ENCODE measurements at places on chromosomes 6 and 20.

GRCh38 chr20:60102665-60103210 is 144.5 kb downstream of the CDH26 start:
- DNase-seq = peak; percentile 18

DNA sequence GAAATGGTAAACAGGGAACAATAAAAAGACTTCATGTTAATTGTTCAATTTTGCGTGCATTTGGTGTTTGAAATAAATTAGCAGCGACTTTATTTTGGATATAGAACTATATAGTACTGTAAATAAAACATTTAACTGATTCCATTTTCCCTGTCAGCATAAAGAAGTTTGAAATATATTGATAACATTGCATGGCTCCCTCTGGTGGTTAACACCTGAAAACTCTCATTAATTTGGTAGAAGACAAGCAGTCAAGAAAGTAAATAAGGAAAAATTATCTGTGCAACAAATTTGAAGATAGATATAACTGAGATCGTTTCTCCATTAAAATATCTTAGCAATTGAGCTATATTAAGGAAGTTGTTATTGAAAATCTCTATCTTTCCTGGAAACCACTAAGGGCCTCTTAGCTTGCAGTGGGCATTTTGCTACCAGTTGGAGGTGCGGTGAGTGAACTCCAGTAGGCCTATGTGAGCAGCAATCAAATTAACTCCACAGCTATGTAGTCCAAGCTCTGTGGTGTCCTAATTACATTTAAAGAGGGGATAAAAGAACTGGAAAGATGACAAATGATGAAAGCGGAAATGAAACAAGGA is 435.7 kb upstream of the FKBP1C start:
- DNase-seq = no peak

GRCh38 chr20:62983210-62983609 is 23.6 kb downstream of the BHLHE23 start:
- no peak for DNase-seq

- no peak for DNase-seq
Observed at GRCh38 chr6:170057034-170057734, 233.7 kb downstream of the DLL1 start.

GRCh38 chr6:6997263-6998193 is 110.2 kb upstream of the RREB1 start:
- DNase-seq = no peak

DNA sequence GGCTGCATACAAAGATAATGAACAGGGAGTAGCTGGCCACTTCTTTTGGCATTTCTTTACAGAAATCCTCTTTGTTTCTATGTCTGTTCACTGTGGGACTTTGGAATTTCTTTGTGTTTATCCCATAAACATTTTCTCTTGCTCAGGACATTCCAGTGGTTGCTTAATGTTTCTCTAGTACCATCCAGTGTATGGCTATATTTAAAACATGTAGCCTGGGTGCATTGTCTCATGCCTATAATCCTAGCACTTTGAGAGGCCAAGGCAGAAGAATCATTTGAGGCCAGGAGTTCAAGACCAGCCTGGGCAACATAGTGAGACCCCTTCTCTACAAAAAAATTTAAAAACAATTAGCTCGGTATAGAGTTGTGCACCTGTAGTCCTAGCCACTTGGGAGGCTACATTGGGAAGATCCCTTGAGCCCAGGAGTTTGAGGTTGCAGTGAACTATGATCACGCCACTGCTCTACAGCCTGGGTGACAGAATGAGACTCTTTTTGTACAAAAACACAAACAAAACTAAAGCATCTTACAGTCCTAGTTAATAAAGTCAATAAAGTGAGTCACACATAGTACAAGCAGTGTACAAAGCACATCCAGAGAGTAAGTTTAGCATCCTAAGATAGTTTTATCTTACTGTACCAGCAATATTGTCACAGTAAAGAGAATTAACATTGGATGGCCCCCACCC is 63.3 kb downstream of the ZFAND3 start:
- no peak for DNase-seq

GRCh38 chr6:7121700-7122241 is 14.0 kb downstream of the RREB1 start:
- DNase-seq = no peak

DNA sequence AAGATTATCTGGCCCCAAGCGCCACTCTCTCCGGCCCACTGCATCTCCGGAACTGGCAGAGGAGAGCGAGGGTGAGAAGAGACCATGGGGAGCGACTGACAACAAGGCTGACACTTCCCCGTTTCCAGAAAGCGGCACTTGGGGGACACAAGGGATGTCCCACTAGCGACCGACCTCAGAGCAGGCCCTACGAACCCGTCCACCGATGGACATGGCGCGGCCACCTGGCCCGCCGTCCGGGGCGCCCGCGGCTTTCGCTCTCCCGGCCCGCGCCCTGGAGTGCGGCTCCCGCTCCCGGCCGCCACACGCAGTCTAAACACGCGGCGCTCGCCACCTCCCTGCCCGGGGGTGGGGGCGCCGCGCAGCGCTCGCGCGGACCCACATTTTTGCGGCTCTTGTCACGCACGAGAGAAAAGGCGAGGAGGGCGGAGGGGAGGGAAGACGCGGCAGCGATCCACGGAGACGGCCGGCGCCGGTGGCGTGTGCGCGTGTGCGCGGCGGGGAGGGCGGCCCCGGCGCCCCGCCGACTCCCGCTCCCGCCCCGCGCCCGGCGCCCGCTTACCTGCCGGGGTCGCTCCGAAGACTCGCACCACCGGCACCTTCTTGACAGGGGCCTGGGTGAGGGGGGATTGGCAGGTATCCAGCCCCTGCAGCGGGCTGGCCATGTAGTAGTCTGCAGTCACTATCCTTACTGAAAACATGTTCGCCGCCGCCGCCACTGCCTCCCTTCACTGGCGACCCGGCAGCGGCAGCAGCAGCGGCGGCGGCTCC is 645 bp downstream of the REV3L start:
- DNase-seq = peak; percentile 54

DNA sequence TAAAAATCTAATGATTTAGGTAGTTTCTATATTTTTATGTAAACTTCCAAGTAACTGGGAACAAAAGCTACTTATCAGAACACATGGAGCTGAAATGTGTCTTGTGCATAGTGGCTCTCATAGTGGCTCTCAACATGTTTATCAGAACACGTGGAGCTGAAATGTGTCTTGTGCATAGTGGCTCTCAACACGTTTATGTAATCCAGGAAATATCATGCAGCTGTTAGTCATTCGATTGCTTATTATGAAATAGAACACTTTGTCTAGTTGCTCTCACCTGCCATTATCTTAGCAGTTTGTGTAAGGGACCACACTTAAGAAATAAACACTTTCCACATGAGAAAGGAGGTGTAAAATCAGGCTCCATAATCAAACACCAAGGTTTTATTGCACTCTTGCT is 119.2 kb upstream of the ASCC3 start:
- DNase-seq = no peak

GRCh38 chr6:31493875-31494694 is 3.9 kb upstream of the MICB start:
- DNase-seq = peak; percentile 96

DNA sequence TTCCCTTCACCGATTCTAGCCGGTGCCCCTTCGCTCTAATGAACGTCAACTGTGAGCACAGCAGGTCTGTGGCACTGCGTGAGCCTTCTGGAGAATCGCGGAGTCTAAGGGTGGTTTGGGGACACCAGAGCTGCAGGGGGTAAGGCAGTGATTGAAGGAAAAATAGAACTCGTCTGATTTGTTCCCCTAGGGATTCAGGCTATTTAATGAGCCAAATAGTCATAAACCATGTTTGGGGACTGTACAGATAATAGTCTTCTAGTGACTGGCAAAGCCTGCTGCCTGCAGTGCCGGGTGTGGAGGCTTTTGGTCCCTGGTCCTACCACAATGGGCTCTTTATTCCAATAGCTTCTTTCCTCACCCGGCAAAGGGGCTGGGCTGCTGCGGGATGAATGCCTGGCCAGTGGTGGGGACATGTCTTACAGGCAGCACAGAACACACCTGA is 11.1 kb upstream of the NTSR1 start:
- no peak for DNase-seq

DNA sequence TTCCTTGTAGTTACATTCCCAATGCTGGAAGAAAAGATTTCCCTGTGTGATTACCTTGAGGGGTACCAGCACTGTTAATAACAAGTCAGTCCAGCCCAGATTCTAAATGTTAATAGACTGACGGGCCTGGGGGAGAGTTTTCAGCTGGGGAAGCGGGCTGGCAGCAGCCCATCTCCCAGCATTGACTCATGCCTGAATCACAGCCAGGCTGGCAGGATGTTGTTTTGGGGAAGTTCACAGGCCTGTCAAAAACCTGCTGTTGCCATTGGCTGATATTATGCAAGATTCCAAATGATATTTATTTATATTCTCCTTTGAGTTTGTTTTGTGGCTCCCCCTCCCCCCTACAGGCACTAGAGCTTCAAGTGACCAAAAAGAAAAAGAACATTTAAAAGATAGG is 213.9 kb upstream of the CNR1 start:
- no peak for DNase-seq

GRCh38 chr6:16041327-16041726 is 87.6 kb upstream of the MYLIP start:
- DNase-seq = no peak

Measured in ELF-1 (cell line).